ENCODE measurements at places on chromosomes 16 and 17.
A peak's percentile ranks its signal among the peaks of the same experiment; 100 is the strongest.

DNA sequence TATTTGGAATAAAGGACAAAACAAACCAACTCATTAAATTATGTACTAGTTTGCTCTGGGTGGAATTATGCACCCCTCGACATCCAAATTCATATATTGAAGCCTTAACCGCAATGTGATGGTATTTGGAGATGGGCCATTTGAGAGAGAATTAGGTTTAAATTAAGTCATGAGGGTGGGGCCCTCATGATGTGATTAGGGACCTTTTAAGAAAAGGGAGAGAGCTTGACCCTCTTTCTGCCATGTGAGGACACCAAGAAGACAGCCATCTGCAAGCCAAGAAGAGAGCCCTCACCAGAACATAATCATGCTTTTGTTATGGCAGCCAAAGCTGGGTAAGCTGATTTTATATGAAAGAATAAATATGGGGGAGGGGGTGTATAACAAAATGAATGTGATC, 2.0 kb downstream of the C16orf87 start:
- no peak for DNase-seq

DNA sequence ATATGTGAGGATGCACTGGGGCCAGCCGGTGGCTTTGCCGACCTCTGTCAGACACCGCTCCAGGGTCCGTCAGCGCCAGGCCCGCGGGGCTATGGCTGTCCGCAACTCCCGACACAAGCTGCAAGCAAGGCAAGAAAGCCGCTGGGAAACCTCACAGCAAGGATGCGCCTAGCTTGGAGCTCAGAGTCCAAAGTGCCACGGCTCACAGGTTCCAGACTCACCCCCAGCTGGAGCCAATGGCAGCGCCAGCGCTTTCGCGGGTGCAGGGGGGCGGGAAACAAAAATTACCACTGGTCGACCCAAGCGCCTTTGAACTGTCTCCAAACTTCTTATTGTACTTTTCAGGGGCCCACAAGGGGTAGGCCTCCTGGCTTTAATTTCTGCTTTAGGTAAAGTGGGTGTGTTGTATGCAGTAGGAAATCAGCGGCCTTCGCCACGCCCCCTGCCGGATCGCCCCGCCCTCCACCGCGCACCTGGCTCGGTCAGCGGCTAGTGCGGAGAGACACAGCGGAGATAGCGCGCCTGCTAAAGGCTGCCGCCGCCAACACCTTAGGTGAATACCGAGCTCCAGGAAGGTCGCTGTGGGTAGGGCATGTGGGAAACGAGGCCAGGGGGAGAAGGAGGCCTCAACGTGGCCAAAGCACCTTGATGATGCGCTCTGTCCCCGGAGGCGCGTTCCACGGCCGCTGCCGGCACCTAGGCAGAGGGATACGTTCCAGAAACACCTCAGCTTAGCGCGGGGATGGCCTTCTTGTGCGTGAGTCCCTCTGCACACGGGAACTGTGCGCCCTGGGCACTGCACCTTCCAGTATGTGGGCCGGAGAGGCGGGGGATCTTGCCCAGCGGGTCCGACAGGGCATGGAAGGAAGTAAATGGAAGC, 61.0 kb upstream of the RBL2 start:
- DNase-seq, result peak; percentile 49

- no peak for DNase-seq
Measured at GRCh38 chr17:31588034-31588433, 196.6 kb downstream of the RAB11FIP4 start.

DNA sequence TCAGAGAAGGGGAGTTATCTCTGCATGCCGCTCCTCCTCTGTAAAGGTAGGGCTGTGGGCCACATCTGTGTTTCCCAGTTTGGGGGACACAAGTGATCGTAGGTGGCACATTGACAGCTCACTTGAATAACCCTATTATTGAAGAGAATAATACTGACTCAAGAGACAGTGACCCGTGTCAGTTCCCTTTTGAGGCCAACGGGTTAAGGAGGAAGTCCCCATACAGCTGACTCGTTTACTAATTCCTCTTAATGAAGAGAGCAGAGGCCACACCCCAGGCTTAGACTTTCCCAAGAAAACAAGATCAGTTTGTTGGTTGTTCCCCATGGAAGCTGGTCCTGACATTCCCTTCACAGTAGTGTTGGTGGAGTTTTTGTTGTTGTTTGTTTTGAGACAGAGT, 33.0 kb downstream of the IL4R start:
- DNase-seq, result no peak

DNA sequence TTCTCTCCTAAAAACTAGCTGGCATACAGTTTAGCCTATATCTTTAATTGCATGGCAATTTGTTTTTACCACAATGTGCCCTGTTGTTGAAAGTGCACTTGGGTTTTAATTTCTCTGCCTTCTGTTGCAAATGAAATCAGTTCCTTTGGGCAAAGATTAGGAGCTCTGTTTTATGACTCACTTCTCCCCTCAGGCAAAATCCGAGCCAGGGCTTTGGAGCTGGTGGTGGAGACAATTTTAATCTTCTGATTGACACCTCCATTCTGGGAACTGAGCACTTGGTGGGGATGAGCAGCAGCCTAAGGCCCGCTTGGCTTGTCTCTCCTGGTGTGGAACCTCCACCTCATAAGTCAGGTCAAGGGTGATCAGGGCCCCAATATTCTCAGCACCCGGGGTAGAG, 13.3 kb upstream of the MYH8 start:
- DNase-seq, result no peak

DNA sequence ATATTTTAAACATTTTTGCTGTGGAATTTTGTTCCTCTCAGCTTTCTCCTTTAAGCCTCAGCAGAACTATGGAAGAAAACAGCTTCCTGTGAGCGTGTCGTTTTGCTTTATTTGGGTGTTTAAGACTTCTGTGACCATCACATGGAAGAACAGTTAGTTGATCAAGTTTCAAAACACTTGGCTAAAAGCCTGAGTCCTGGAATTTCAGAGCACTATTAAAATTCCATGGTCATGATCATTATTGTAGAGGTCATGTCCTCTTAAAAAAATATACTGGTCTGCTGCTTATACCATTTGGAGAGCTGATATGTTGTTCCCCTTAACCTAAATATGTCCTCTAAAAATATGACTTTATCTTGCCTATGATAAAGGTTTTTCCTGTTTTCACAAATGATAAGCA, 12.6 kb upstream of the CDR2 start:
- DNase-seq, result no peak

DNA sequence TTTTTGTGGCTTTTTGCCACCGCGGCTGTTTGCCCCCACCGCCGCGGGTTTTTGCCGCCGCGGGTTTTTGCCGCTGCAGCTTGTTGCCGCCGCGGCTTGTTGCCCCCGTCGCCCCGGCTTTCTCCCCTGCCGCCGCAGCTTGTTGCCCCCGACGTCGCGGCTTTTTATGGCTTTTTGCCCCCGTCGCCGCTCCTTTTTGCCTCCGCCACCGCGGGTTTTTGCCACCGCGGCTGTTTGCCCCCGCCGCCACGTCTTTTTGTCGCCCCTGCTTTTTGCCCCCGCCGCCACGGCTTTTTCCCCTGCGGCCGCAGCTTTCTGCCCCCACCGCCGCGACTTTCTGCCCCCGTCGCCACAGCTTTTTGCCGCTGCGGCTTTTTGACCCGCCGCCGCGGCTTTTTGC, 149.5 kb downstream of the KCNJ18 start:
- DNase-seq, result no peak

- no peak for DNase-seq
Measured at GRCh38 chr17:77425791-77426641, 285.2 kb downstream of the SEC14L1 start.

GRCh38 chr17:1560858-1561355, 1.7 kb downstream of the PITPNA start:
- no peak for DNase-seq

GRCh38 chr17:77409282-77410161, 268.8 kb downstream of the SEC14L1 start:
- no peak for DNase-seq

- DNase-seq, result no peak
Measured at GRCh38 chr16:10325783-10326543, 59.9 kb upstream of the ATF7IP2 start.

Data from stimulated activated CD8-positive, alpha-beta memory T cell treated with anti-CD3 and anti-CD28 coated beads, Interleukin-2, amount 100 ng/mL, for 1 hour (primary cell).